ENCODE measurements at places on chromosomes 12 and 14.

- DNase-seq: no peak
Observed at GRCh38 chr14:61620130-61620946, 75.0 kb upstream of the HIF1A start.

GRCh38 chr14:23006544-23007419, 3.2 kb downstream of the C14orf93 start:
- peak; percentile 96 for DNase-seq

GRCh38 chr12:6979453-6979852, 8.7 kb downstream of the EMG1 start:
- DNase-seq: no peak

DNA sequence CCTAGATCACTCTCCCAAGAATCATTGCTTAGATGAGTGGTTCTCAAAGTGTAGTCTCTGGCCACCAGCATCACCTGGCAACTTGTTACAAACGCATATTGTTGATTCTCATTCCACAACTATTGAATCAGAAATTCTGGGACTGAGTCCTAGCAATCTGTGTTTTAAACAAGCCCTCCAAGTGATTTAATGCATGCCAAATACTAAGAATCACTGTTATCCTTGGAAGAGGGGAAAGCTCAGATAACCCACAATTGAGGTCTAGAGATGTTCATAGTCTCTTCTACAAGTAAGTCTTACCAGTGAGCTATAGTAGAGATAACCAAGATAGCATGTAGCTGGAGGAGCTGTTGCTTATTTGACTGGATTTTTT, 666.6 kb downstream of the DIO2 start:
- no peak for DNase-seq

DNA sequence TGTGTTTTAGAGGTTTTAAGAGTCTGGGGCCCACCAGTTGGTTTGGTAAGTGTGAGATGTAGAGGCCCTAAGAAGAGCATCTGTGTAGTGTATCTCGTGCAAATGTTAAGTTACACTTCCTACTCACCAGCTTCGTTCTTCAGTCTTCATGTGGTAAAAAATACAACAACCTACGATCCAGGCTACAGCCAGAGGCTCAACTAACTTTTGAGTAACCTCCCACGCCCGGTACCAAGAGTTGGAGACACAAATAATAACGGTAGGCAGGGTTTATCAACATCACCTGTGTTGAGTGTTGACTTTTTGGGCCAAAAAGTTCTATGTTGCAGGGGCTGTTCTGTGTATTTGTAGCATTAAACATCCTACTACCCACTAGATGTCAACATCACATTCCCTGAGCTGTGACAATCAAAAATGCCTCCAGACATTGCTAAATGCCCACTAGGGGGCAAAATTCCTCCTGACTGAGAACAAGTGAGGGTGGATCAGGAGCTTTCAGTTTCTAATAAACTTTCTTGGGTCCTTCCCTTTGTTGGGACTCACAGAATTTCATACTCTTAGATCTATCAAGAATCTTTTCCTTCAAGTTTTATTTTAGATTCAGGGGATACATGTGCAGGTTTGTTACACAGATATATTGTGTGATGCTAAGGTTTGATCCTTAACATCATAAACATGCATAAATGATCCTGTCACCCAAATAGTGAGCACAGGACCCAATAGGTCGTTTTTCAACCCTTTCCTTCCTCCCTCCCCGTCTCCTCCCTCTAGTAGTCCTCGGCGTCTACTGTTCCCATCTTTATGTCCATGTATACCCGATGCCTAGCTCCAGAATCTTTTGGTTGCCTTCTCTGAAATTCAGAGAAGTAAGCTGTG, 94.7 kb downstream of the SLC2A13 start:
- no peak for DNase-seq

GRCh38 chr14:64938972-64939816, 3.4 kb downstream of the GPX2 start:
- DNase-seq: no peak

DNA sequence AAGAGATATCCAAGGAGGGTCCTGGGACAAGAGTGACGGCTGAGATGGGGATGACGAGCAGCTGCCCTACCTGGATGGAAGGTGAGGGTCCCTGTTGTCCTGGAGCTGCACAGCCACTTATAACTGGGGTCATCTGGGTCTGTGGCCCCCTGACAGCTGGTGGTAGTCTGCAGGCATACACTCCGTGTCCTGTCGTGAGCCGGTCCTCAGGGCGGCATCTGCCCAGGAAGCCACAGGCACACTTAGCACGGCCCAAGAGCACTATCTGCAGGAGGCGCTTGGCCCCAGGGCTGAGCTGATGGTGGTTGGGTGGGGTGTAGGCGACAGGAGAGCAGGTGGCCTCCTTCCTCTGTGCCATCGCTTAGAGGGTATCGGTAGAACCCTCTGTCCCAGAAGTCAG, 248.1 kb downstream of the CACNA1C start:
- DNase-seq: no peak

Data from HS-27A (cell line).